Left renal pelvis (tissue), 4 donors: ENCODE measurements at places on chromosomes 12 and 14. TPM values are rescaled to one million over a fixed set of nuclear protein-coding genes. Genes with fewer than 3 reads are reported as not detected.

The RERG gene
- 43.8 TPM for polyA plus RNA-seq

The SYNDIG1L gene
- 0.24 TPM for polyA plus RNA-seq

The GALNT9 gene
- 8.0 TPM for polyA plus RNA-seq

The AKAP5 gene
- 9.8 TPM for polyA plus RNA-seq

The ADCY6 gene
- polyA plus RNA-seq: 103 TPM

The DIO2 gene
- 0.55 TPM for polyA plus RNA-seq

The GAS2L3 gene
- 22.1 TPM for polyA plus RNA-seq

The AP1G2 gene
- polyA plus RNA-seq: 119 TPM

The MED13L gene
- polyA plus RNA-seq: 86.3 TPM

The ITPR2 gene
- 14.4 TPM for polyA plus RNA-seq

The SLC15A4 gene
- polyA plus RNA-seq: 27.9 TPM

The E2F7 gene
- polyA plus RNA-seq: 6.2 TPM

The OVCH1 gene
- 0.13 TPM for polyA plus RNA-seq

The GALC gene
- polyA plus RNA-seq: 49.6 TPM

The MLEC gene
- 145 TPM for polyA plus RNA-seq

The CSRP2 gene
- polyA plus RNA-seq: 28.6 TPM

The ZC3H14 gene
- polyA plus RNA-seq: 98.4 TPM

The PKP2 gene
- polyA plus RNA-seq: 21.5 TPM

The RNASE1 gene
- polyA plus RNA-seq: 359 TPM

The SMIM41 gene
- polyA plus RNA-seq: 0.34 TPM

The TAS2R31 gene
- 0.82 TPM for polyA plus RNA-seq

The VRTN gene
- polyA plus RNA-seq: not detected

The MGP gene
- polyA plus RNA-seq: 422 TPM
